ENCODE measurements at places on chromosomes 2 and 18.

DNA sequence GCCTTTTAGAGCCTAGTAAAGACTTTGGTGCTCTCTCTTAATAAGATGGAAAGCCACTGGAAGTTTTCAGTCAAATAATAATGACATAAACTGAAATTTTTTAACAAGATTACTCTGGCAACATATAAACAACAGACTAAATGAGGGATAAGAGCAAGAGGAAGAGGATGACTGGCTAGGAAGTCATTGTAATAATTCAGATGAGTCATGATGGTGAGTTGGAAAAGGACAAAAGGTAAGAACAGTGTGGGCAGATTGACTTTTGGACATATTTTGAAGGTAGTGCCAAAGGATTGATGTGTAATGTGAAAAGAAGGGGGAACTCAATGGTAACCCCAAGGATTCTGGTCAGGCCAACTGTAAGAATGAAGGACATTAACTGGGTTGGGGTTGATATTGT, 310.3 kb downstream of the NOL4 start:
- no peak overlapping the region for H3K4me3 ChIP-seq
- H3K36me3 ChIP-seq, result no peaks in the 10 kb centered on the region
- H3K27me3 ChIP-seq, result no peaks in the 10 kb centered on the region
- DNase-seq, result no peak
- no peaks in the 10 kb centered on the region for H3K4me1 ChIP-seq

GRCh38 chr2:10452956-10453904, 5.1 kb upstream of the ODC1 start:
- peaks cover 4% of the 10 kb centered on the region for H3K36me3 ChIP-seq
- H3K4me1 ChIP-seq, result peaks cover 20% of the 10 kb centered on the region
- H3K4me3 ChIP-seq, result no peak overlapping the region

DNA sequence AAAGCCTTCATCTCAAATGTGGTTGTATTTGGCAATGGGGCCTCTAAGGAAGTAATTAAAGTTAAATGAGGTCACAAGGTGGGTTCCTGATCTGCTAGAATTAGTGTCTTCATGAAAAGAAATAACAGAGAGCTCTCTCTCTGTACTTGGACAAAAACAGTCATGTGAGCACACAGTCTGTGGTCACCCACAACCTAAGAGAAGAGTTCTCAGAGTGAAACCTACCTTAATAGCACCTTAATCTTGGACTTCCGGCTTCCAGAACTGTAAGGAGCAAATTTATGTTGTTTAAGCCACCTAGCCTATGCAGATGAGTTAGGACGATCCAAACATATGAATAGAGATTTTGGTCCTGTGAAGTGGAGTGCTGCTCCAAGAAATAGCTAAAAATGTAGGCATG, 758.9 kb downstream of the LRRTM4 start:
- H3K27me3 ChIP-seq, result no peaks in the 10 kb centered on the region
- H3K4me3 ChIP-seq, result no peak overlapping the region
- no peak overlapping the region for H3K27ac ChIP-seq
- no peaks in the 10 kb centered on the region for H3K4me1 ChIP-seq
- DNase-seq, result no peak

DNA sequence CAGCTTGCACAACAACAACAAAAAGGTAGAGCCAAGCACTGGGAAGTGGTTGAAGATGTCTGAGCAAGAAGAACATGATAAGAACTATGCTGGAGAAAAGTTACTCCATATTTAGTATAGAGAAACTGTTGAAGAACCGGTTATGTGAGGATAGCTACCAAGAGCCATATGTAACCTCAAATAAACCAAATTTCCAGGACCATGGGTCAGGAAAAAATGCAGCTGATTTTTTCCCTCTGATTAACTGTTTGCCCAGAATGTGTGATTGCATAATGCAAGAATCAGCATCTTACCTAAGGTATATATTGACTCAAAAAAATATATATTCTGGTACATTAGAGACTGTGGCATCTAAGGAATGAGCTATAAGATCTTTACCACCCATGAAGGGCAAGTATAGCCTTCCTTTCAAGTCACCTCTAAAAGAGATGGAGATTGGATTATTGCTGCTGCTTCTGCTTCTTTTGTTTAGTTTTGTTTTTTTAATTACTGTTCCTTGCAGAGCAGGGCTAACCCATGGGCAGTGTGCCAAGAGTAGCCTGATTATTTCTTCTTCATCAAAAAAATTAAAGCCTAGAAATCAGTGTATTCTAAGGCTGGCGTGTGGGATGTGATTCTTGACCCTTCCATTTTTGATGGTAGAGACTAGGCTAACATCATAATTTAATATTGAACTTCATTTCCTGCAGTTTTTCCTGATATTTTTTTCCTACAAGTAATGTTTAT, 76.9 kb upstream of the MAP3K20 start:
- no peaks in the 10 kb centered on the region for H3K4me1 ChIP-seq
- DNase-seq, result no peak
- no peaks in the 10 kb centered on the region for H3K36me3 ChIP-seq
- H3K4me3 ChIP-seq, result no peak overlapping the region

DNA sequence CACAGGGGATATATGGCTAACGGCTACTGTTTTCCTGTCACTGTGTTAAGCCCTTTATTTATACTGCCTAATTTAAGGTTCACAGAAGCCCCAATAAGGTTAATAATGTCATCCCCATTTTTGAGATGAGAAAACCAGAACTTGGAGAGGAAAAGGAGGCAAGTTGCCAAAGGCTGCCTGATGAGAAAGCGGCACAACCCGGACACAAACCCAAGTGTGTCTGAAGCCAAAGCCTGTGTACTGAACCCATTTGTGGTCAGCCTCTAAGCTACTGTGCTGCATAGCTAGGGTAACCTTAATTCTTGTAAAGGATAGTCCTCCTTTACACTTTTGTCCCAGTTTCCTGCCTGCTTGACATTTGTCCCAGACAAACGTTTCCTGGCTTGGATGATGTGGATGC, 954.7 kb upstream of the FANCL start:
- no peaks in the 10 kb centered on the region for H3K36me3 ChIP-seq
- DNase-seq, result no peak
- no peak overlapping the region for H3K4me3 ChIP-seq
- peaks cover 5% of the 10 kb centered on the region for H3K27me3 ChIP-seq

- no peak for DNase-seq
- H3K4me1 ChIP-seq, result no peaks in the 10 kb centered on the region
- H3K4me3 ChIP-seq, result no peak overlapping the region
- no peak overlapping the region for H3K27ac ChIP-seq
- no peaks in the 10 kb centered on the region for H3K36me3 ChIP-seq
- H3K27me3 ChIP-seq, result no peaks in the 10 kb centered on the region
Measured at GRCh38 chr18:31247574-31248199, 70.3 kb upstream of the DSG1 start.

DNA sequence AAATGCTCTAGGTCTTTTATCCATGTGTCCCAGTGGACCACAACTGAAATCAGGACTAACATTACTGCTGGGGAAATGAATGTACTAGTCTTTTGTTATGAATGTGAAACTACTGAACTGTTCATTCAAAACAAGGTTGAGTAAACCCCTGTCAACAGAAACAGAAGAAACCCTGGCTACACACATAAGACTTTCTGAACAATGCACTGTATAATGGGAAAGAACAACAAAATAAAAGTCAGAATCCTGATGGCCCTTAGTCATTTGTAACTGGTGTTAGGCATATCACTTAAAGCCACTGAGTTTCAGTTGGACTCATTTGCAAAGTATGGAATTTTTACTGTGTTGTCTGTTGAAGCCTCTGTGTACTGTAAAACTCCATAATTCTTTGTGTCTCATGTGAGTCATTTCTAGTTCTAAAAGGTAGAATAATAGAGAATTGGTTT, 77.0 kb upstream of the UBXN4 start:
- H3K4me1 ChIP-seq, result peaks cover 30% of the 10 kb centered on the region
- H3K27me3 ChIP-seq, result no peaks in the 10 kb centered on the region
- DNase-seq, result no peak
- no peak overlapping the region for H3K4me3 ChIP-seq
- H3K27ac ChIP-seq, result peak overlapping the region; percentile 1
- H3K36me3 ChIP-seq, result peaks cover 40% of the 10 kb centered on the region

DNA sequence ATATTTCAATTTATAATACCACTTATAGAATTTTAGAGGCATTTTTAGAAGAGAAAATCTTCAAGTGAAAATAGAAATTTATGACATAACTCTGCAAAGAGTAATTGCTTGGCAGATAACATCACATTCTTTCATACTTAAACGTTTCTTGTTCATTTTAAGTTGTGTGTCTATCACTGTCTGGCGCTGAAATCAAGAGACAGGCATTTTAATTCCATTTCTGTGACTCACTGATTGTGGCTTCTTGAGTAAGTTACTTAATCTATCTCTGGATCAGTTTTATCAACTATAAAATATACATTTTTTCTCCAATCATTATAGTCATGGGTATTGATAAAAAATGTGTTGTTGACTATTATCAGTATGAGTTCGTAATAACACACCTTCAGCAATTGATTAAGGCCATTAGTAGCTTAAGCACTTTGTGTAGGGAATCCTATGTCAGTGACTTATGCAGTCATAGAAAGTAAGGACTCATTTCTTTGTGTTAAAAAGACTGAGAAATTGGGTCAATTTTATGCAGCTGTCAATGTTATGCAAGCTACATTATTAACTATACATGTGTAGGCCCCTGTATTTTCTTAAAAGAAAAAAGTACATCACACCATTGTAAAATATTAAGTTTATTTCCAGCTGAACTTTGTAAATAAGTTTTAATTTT, 497.3 kb downstream of the CCDC85A start:
- no peaks in the 10 kb centered on the region for H3K36me3 ChIP-seq
- no peaks in the 10 kb centered on the region for H3K27me3 ChIP-seq

All from activated CD4-positive, alpha-beta T cell treated with anti-CD3 and anti-CD28 coated beads for 36 hours (primary cell).